Activated naive CD4-positive, alpha-beta T cell (primary cell): ENCODE measurements at places on chromosomes 12 and 14.

DNA sequence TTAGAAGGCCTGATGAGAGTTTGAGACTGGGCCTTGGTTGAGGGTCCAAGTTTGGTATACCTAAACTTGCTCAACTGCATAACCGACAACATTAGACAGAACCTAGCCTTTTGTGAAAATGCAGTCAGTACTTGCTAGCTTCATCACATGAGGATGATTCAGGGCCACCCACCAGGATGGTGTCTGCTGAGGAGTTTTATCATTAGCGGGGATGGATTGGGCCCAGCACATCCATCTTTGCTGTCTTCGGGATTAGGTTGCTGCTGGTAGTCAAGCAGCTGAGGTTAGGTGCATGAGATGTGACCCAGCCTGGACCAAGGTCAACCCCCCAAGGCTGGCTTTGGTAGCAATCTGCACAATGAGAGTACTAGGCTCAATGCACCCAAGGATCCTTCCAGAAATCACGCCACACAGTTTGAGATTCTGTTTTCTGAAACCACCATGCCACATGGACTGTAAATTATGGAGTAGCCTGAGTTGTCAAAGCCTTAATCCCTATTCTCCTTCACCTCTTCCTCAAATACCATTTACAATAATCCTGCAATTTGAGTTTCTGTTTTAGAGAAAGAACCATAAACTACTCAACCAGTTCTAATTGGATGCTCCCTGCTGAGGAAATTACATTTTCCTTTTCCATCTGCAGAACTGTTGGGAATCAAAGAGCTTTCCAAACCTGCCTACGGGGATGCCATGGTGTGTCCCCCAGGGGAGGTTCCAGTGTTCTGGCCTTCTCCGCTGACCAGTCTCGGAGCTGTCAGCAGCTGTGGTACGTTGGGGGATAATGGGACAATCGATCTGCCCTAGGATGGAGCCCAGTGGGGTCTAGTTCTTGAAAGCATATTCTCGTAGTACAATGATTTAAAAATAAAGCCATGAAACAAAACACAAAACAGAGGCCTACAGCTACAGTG, 61.7 kb downstream of the DGLUCY start:
- DNase-seq: no peak

DNA sequence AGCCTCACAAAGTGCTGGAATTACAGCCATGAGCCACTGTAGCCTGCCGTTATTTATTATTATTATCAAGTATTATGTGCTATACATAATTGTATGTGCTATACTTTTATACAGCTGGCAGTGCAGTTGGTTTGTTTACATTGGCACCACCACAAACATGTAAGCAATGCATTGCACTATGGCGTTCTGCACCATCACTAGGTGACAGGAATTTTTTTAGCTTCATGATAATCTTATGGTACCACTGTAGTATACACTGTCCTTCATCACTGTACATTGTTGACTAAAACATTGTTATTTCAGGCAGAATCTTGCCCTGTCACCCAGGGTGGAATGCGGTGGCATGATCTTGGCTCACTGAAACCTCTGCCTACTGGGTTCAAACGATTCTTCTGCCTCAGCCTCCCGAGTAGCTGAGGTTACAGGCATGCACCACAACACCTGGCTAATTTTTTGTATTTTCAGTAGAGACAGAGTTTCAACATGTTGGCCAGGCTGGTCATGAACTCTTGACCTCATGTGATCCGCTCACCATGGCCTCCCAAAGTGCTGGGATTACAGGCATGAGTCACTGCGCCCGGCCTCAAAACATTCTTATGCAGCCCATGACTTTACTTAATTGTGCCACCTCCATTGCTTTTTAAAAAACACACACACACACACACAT, 17.1 kb downstream of the MRPL42 start:
- DNase-seq: no peak

- no peak for DNase-seq
Measured at GRCh38 chr14:69214393-69214792, 23.1 kb downstream of the EXD2 start.

DNA sequence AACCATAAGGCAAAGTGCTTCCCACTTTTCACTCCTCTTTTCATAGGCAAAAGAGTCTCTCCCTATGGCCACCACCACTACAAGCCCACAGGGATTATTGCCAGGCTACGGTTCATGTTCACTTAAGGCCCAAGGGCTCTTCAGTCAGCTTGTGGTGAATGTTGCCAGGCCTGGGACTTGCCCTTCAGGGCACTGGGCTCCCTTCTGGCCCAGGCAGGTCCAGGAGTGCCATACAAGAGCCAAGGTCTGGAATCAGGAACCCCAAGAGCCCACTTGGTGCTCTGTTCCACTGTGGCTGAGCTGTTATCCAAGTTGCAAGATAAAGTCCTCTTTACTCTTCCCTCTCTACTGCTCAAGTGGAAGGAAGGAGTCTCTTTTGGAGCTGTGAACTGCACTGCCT, 307.6 kb downstream of the FUT8 start:
- no peak for DNase-seq

DNA sequence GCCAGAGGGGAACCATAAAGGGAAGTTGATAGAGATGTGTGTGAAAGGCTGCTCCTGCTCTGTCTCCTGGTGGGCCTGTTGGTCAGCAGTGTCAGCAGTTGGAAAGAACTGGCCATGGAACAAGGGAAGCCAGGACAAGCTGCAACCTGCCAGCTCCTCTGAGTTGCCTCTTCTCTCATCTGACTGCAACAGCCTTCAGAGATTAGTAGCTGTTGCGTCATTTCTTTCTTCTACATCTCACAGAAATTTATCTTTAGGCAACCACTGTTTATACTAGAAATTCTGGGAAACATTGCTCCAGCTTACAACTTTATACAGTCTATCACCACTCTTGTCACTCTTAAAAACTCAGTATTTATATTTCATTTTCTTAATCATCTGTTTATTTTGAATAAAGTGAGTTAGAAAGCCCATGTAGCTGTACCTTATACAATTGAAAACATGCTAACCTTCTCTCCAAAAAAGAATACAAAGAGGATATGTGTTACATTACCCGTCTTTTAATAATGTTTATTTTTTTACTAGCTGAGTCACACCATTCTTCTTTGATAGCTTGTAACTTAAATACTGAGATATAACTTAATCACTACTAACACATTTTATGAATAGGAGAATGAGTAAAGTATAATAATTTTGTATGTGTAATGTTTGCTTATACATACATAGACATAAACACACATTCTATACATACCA, 224.2 kb downstream of the LRFN5 start:
- DNase-seq: no peak

DNA sequence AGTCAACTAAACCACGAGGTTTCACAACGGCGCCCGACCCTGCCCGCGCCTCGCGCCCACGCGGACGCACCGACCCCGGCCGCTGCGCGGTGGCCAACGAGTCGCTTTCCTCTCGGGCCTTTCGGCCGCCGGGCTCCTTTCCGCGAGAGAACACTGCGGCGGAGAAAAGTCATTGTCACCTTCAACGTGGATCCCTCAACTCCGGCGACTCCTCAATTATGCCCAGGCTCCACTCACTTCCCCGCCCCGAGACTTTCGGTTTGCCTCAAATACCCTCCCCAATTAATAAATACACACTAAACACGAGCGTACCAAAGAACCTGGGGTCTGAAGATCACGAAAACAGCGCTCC, 450 bp downstream of the SINHCAF start:
- peak; percentile 24 for DNase-seq

DNA sequence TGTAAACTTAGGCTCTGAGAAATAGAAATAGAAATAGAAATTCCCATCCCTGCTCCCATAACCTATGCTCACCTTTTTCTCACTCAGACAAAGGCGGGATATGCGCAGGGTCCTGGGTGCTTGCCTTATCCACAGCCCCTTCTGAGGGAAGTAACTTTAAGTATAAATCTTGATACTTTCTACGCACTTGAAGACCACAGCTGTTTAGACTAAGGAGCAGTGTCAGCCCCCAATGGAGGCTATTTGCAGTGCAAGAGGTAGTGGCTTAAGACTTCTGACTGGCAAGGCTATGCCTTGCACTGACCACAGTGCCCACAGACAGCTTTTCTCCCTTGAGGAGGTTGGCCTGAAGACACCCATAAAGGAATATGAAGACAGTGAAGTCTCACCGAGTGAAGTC, 35.2 kb downstream of the ASCL1 start:
- DNase-seq: no peak

- no peak for DNase-seq
Measured at GRCh38 chr12:123655420-123655819, 15.5 kb upstream of the TCTN2 start.

DNA sequence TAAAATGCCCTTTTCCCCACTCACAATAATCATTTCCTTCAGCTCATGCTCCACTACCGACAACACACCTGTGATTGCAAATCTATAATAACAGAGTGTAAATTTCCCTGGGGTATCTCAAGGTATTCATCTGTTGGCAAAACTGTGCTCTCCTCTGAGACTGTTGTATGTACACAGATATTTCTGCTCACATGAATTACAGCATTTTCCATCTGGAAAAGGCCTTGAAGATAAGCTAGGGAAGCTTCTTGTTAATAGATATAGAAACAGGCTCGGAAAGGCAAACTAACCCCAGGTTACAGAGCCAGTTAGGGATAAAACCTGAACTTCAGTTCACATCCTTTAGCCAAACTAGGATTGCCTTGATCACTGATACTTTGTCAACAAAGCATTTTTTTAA, 210.4 kb upstream of the KRR1 start:
- no peak for DNase-seq

DNA sequence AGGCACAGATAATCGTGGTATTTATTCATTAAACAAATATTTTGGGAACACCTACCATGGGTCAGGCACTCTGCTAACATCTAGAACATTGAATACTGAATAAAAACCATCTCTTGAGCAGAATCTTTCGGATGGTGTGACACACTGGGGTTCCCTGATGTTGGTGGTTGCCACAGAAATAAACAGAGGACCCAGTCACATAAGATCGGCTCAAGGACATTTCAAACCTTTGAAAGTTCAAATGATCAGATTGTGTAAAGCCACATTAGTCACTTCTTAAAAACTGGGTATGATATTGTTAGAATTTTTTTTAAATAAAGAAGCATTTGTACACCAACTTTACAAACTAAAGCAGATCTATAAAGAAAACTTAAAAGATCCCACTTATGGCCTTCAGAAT, 39.0 kb downstream of the NR1H4 start:
- no peak for DNase-seq

GRCh38 chr14:89190765-89191513, 226.1 kb downstream of the FOXN3 start:
- DNase-seq: no peak

DNA sequence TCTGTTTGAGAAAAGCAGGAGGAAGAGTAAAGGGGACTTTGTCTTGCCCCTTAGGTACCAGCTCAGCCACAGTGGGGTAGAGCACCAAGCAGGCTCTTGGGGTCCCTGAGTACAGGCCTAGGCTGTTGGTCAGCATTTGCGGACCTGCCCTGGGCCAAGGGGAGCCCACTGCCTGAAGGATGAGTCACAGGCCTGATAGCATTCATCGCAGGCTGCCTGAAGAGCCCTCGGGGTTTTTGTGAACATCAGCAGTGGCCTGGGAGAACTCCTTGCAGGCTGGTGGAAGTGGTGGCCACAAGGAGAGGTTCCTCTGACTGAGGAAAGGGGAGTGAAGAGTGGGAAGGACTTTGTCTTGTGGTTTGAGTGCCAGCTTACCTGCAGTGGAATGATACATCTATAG, 25.0 kb upstream of the P2RX7 start:
- DNase-seq: no peak

GRCh38 chr12:47085815-47086252, 6.1 kb upstream of the AMIGO2 start:
- DNase-seq: peak; percentile 1

- DNase-seq: no peak
Measured at GRCh38 chr14:22671622-22672021, 27.5 kb upstream of the OR6J1 start.

GRCh38 chr14:81890020-81890419, 356.4 kb upstream of the SEL1L start:
- no peak for DNase-seq

DNA sequence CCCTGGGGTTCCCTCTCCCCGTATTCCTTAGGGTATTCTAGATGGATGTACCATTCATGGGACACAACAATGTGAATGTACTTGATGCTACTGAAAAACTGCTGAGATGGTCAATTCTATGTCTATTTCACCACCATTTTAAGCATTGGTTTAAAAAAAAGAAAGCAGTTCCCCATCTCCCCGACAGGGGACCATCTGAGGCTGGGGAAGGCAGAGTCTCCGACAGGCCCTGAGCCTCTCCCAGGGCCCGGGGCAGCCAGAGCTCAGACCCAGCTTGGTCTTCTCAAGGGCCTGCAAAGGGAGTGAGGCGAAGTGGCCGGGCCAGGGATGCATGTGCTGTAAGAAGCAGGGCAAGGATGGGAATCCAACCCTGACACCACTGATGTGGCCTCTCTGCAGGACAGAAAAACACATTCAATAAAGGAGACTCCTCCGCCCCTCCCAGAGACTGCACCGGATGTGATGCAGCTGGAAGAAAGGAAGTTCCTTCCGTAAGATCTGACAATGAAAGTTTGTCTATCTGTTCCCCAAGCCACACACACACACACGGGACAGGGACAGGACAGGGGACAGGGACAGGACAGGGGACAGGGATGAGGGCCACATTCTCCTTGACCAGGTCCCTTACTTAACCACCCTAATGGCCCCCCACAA, 234.1 kb downstream of the BCL11B start:
- DNase-seq: no peak

- DNase-seq: no peak
Measured at GRCh38 chr12:25566202-25566949, 13.3 kb upstream of the LMNTD1 start.

- DNase-seq: no peak
Measured at GRCh38 chr14:94119071-94119470, 8.5 kb downstream of the IFI27 start.

DNA sequence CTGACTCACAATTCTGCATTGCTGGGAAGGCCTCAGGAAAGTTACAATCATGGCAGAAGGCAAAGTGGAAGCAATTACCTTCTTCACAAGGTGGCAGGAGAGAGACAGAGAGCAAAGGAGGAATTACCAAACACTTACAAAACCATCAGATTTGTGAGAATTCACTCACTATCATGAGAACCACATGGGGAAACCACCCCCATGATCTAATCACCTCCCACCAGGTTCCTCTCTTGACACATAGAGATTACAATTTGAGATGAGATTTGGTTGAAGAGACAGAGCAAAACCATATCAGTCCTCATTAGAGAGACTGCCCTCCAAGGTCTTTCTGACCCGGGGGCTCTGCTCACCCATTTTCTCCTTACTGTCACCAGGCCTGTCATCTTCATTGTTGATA, 1582.3 kb upstream of the TMEM132C start:
- no peak for DNase-seq

GRCh38 chr12:19263672-19264071, 134.1 kb downstream of the PLEKHA5 start:
- no peak for DNase-seq

- no peak for DNase-seq
Measured at GRCh38 chr12:50222275-50222783, 55.2 kb upstream of the CERS5 start.
